ENCODE measurements at places on chromosomes 16 and 17. TPM values are rescaled to one million over a fixed set of nuclear protein-coding genes. Genes with fewer than 3 reads are reported as not detected.
A peak's percentile ranks its signal among the peaks of the same experiment; 100 is the strongest.

DNA sequence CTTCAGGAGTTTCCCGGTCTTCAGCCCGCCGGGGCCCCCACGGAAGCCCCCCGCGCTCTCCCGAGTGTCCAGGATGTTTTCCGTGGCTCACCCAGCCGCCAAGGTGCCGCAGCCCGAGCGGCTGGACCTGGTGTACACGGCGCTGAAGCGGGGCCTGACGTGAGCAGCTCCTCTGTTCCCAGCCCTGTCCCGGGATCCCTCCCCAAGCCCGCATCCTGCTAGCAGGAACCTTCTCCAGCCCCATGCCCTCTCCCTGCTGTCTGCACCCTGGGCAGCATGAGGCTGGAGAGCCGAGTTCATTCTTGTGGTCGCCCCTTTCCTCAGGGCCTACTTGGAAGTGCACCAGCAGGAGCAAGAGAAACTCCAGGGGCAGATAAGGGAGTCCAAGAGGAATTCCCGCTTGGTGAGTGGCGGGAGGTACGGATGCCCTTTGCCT lies 10.1 kb downstream of the RIPOR1 start:
- peak; percentile 15 for DNase-seq

DNA sequence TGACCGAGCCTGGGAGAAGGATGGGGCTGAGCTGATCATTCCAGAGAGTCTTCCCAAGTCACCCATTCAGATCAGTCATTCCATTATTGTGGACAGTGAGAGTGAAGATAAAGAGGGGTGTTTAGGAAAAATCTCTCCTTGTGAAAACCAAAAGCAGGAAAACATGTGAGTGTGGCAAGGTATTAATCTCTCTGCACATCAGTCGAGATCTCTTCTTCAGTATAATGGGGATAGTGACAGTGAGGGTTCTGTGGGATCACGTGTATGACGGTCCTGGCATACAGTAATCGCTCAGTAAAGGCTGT lies 35.4 kb downstream of the CHD9 start:
- no peak for DNase-seq

GRCh38 chr17:31512104-31512740 lies 120.7 kb downstream of the RAB11FIP4 start:
- no peak for DNase-seq

- DNase-seq, result no peak
These were observed 2.9 kb upstream of the RHBDF2 start for GRCh38 chr17:76504117-76504516.

- DNase-seq, result no peak
These were observed 6.9 kb downstream of the ERCC4 start for GRCh38 chr16:13926891-13927290.

- DNase-seq, result no peak
These were observed 12.8 kb downstream of the ITGAE start for GRCh38 chr17:3788200-3788599.

DNA sequence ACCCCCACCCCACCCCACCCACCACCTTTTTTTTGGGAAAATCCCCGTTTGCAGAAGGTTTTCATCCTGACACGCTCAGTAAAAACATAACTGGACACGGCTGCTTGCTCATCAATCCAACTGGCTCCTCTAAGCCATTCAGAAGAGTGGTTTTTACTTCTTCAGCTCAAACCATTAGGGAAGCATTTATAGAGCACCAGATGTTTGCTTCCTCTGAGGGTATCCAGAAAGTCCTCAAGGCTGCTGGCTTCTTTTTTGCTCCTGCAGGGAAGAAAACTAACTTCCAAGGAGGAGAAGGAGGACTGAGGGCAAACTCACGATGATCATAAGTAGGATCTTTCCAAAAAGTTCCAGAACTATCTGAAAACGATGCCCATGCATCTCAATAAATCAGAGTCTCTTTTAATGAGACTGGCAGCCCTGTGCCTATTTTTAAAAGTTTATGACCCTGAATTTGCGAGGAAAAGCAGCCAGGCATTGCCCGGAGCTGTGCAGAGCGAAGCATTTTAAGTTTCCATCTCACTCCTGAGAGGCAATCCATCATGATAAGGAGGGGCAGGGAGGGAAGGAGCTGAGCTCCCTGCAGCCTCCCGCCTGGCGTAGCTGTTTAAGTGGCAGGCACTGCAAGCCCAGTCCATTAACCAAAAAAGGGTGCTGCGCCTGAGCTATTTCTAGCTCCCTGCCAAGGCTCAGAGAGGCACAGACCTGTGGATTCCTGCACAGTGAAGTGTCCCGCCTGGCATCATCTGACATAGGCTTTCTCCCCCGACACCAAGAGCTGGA lies 146.3 kb upstream of the FOXF1 start:
- no peak for DNase-seq

- peak; percentile 79 for DNase-seq
These were observed 12.6 kb downstream of the ZBTB4 start for GRCh38 chr17:7466639-7467341.

DNA sequence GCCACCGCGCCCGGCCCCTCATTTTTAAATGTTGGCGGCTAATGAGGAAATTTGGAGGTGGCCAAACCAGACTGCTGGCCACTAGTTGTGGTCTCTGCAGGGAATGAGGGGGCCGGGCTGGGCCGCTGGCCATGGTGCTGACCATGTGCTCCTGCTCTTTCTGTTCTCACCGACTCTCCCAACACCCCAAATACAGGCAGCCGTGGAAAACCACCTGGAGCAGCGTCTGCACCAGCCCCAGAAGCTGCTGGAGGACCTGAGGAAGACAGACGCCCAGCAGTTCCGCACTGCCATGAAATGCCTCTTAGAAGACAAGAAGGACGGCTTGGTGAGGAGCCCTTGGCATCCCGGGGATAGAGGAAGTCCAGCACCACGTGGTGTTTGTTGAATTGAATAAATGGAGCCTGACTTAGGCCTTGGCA lies 21.3 kb downstream of the OTOA start:
- no peak for DNase-seq

DNA sequence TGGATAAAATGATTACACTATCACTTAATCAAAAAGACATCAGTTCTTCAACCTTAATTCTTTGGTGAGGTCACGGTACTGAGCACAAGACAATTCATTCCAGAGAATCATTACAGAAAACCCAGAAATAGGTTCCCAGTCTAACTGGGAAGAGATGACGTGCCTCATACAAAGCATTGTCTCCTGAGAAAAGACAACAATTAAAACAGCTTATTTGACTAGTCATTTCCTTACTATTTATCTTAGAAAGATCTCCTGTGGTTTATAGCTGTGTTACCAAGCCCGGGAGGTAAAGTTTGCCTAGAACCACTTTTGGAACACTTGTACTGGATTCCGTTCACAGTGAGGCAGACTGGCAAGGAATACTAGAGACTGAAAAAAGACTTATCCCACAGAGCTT lies 5.1 kb downstream of the PHF12 start:
- no peak for DNase-seq

DNA sequence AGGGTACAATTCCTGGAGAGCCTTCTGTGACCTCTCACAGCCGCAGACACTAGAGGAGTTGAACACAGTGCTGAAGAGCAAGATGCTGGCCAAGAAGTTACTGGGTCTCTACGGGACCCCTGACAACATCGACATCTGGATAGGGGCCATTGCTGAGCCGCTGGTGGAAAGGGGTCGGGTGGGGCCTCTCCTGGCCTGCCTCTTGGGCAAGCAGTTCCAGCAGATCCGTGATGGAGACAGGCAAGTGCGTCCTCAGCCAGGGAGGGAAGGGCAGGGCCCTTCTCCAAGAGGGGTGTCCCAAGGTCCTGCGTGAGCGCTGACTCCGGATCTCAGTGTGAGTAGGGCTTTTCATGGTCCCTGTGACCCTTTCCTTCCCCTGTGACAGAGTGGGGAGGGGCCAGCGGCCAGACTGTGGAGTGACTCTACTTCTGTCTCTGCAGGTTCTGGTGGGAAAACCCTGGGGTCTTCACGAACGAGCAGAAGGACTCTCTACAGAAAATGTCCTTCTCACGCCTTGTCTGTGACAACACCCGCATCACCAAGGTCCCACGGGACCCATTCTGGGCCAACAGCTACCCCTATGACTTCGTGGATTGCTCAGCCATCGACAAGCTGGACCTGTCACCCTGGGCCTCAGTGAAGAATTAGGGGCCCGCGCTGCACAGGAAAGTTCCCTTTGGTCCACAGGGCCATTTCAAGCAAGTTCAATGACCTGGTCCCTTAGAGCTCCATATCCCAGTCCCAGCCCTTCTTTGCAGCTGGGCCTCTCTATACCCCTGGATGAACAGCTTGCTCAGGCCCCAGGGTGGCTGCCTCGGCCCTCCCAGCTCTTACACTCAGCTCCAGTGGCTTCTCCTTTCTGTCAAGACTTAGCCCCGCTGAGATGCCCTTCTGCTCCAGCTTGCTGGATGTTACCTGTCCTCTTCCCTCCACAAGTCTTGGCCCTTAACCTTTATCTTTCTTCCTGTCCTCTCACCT lies 13.1 kb downstream of the MPO start:
- no peak for DNase-seq

DNA sequence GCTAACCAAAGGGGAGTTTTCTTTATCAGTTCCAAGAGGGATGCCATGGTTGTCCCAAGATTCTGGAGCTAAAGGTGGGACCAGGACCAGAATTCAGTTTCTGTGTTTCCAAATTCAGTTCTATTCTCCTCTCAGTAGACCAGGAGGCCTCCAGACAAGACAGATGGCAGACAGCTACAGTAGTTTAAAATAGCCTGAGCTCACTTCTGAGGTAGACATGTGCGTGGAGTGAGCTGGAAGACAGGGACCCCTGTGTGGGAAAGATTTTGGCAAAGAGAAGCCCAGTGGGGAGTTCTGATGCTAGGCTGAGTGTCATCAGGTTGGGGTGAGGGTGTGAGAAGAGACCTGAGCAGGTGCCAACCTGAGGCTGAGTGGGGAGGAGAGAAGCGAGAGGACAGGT lies 95.4 kb downstream of the PRKCB start:
- no peak for DNase-seq

GRCh38 chr17:56727876-56728617 lies 105.7 kb downstream of the C17orf67 start:
- DNase-seq, result no peak

DNA sequence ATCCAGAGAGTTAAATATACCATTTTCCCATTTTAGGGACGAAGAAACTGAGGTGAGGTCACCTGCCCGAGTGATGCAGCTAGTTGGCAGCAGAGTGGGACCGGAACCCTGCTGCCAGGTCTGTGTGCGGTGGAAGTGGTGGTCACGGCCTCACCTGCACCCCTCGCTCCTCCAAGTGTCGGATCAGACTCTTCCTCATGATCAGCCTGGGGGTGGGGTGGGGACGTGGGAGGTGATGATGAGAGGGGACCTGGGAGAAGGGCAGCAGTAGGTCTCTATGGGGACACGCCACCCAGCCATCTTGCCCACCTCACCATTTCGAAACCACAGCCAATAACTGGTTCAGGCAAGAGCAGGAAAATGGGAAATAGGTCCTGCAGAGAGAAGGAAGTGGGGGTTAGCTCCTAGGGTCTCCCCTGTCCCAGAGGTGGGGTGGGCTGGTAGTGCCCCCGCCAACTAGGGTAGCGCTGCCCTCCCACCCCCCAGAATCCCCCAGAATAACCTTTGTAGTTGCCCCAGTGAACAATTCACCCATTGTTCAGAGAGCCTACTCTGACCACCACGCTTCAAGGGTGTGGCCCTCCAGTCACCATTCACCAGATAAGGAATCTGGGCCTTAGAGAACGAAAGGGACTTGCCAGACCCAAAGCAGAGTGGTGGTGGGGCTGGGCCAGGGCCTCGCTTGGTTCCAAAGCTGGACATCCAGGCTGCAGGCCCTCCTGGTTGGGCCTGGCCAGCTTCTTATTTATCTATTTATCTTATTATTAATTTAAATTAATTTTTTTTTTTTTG lies 5.1 kb downstream of the GDPD3 start:
- DNase-seq, result no peak

GRCh38 chr16:28546626-28547025 lies 7.1 kb upstream of the SGF29 start:
- no peak for DNase-seq

DNA sequence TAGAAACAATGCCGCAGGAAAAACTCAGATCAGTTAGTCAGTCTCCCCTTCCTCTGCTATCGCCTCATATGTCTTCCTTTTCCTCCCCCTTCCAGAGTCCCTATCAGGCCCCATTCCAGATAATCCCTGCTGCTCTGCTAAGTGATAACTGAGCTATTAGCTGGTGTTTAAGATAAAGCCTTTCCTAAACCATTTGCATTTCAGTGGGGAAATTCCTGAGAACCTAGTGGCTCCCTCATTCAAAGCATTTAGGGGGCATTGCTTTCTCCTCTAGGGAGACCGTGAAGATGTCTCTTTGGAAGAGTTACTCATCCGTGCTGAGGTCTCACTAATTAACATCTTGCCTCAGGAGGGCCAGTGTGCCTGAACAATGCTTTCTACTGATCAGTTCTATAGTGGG lies 401.6 kb downstream of the NPIPA7 start:
- no peak for DNase-seq

DNA sequence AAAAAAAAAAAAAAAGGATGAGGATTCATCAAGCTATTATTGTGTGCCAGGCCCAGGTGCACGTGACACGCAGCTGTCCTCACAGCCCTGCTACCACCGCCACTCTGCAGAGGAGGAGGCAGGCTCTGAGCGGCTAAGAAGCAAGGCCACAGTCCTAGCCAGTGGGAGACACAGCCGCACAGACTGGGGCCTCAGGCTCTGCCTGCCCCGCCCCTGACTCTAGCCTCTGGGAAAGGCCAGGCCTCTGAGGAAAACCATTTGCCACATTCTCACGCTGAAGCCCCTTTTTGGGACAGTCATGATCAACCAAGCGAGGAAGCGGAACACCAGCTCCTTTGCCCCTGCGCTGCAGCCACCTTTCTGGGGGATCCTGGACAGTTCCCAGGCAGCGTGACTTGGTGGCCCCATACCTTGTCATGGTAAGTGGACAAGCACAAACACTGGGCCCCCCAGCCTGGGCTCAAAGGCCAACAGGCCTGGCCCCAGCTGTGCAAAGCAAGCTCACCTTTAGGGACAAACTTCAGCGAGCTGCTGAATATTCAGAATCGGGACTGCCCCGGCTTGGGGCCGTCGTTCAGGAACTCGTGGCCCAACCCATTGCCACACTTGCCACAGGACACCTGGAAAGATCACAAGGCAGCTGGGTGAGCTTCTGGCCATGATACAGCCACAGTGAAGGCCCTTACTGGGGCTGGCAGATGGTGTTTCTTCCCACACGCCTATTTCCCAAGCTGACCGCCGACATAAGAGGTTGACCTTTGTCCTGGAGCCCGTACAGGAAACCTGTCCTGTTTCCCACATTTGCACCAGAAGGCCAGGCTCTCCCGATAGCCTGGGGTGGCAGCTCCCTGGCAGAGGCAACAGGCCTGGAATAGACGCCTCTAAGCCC lies 2.5 kb downstream of the MSRB1 start:
- DNase-seq, result peak; percentile 29

GRCh38 chr16:81592353-81592866 lies 147.8 kb downstream of the CMIP start:
- DNase-seq, result no peak

DNA sequence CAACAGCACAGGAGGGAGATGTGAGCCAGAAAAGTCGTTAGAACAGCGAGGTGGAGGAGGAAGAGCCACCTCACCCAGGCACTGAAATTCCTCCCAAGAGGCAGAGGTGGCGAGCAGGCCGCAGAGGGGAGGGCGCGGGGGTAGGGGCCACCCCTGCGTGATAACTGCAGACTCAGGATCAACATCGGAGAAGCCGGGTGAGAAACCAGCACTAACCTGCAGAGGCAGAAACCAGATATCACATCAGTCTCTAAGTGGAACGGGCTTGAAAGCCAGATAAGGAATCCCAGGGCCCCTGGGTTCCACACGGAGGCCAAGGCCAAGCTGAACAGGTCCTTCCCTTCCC lies 39.4 kb upstream of the ZC3H18 start:
- no peak for DNase-seq

CEP295NL gene
- total RNA-seq, result 1.7 TPM

MT1M gene
- total RNA-seq, result not detected

MKS1 gene
- total RNA-seq, result 8.4 TPM

SKAP1 gene
- total RNA-seq, result not detected

ACAP1 gene
- not detected for total RNA-seq

FADS6 gene
- not detected for total RNA-seq

Measured in myocyte (in vitro differentiated cells).